Activated naive CD8-positive, alpha-beta T cell treated with anti-CD3 and anti-CD28 coated beads, Interleukin-2, amount 10 ng/mL, durations not matched to agents 7 days and 5 days (primary cell): ENCODE measurements at places on chromosomes 3 and 15. TPM values are rescaled to one million over a fixed set of nuclear protein-coding genes. Genes with fewer than 3 reads are reported as not detected.

Gene ST8SIA2
- total RNA-seq, result not detected

Gene XRN1
- total RNA-seq, result 89.8 TPM

Gene HCLS1
- 316 TPM for total RNA-seq

Gene PRKCI
- total RNA-seq, result 24.2 TPM

Gene SLC9C1
- total RNA-seq, result not detected

Gene CX3CR1
- 0.94 TPM for total RNA-seq

Gene ATP2B2
- total RNA-seq, result not detected

Gene SGO1
- total RNA-seq, result 28.8 TPM

DNA sequence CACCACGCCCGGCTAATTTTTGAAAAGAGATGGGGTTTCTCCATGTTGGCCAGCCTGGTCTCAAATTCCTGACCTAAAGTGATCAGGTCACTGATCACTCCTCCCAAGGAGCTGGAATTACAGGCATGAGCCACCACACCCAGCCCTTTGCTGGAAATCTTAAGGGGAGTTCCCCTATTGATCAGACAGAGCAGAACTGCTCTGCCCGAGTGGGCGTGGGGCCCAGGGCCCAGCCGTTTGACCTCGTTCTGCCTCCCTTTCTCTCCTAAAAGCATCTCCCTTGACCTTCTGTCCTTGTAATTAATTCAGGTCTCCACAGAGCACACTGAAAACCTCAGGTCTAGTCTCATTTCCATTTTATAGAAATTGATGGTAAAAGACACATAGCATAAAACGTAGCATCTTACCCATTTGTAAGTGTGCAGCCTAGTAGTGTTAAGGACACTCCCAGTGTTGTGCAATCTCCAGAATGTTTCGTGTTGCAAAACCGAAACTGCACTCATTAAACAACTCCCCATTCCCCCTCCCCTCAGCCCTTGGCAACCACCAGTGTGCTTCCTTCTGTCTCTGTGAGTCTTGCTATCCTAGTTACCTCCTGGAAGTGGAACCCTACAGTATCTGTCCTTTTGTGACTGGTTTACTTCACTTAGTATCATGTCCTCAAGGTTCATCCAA is 89.3 kb downstream of the SLCO3A1 start:
- H3K4me3 ChIP-seq, result peak overlapping the region; percentile 63
- H3K36me3 ChIP-seq, result no peaks in the 10 kb centered on the region
- H3K27me3 ChIP-seq, result peaks cover 2% of the 10 kb centered on the region
- no peak overlapping the region for H3K27ac ChIP-seq
- DNase-seq, result no peak

GRCh38 chr3:99250821-99251355 is 349.4 kb upstream of the DCBLD2 start:
- no peak for DNase-seq
- H3K27me3 ChIP-seq, result no peaks in the 10 kb centered on the region
- no peak overlapping the region for H3K27ac ChIP-seq

GRCh38 chr3:123655400-123655799 is 70.5 kb upstream of the HACD2 start:
- no peak overlapping the region for H3K27ac ChIP-seq
- H3K4me1 ChIP-seq, result no peaks in the 10 kb centered on the region
- no peaks in the 10 kb centered on the region for H3K27me3 ChIP-seq
- DNase-seq, result no peak

- H3K4me1 ChIP-seq, result no peaks in the 10 kb centered on the region
- no peak overlapping the region for H3K27ac ChIP-seq
- H3K36me3 ChIP-seq, result no peaks in the 10 kb centered on the region
- peaks cover 4% of the 10 kb centered on the region for H3K27me3 ChIP-seq
- DNase-seq, result no peak
These were observed 119.3 kb upstream of the BFSP2 start for GRCh38 chr3:133280586-133280985.

- H3K4me1 ChIP-seq, result no peaks in the 10 kb centered on the region
- no peak overlapping the region for H3K27ac ChIP-seq
- H3K36me3 ChIP-seq, result no peaks in the 10 kb centered on the region
- peaks cover 15% of the 10 kb centered on the region for H3K27me3 ChIP-seq
These were observed 6.3 kb upstream of the FAM3D start for GRCh38 chr3:58672880-58673279.

DNA sequence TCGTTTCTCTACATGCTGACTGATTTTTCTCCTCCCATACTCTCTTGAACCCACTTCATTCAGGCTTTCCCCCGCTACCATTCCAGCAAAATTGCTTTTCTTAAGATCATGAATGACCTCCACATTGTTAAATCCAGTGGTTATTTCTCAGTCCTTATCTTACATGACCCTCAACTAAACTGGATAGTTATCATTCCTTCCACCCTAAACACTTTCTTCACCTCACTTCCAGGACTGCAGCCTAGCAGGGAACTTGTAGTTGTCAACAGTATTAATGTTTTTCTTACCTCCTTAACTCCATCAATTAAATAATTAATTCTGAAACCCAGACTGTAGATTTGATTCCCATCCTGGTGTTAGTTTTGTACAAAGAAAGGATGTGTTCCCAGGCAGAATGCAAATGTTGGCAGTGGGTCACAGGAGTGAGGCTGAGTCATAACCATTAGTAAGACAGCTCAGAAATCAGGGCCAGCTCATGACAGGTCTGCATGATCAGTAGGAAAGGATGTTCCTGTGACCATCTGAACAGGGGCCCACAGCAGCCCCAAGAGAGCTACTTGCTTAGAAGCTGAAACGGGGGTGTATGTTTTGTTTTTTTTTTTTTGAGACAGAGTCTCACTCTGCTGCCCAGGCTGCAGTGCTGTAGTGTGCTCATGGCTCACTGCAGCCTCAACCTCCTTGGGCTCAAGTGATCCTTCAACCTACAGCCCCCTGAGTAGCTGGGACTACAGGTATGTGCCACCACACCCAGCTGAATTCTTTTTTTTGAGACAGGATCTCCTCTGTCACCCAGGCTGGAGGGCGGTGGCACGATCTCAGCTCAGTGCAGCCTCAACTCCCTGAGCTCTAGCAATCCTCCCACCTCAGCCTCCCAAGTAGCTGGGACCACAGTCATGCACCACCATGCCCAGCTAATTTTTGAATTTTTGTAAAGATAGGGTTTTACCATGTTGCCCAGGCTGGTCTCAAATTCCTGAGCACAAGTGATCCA is 9.1 kb downstream of the BCL2L10 start:
- no peak overlapping the region for H3K27ac ChIP-seq
- peaks cover 10% of the 10 kb centered on the region for H3K4me1 ChIP-seq
- DNase-seq, result no peak
- H3K27me3 ChIP-seq, result peaks cover 11% of the 10 kb centered on the region
- no peaks in the 10 kb centered on the region for H3K36me3 ChIP-seq
- no peak overlapping the region for H3K4me3 ChIP-seq

- H3K36me3 ChIP-seq, result peaks cover 10% of the 10 kb centered on the region
- H3K4me1 ChIP-seq, result peaks cover 24% of the 10 kb centered on the region
- DNase-seq, result no peak
These were observed 52.0 kb downstream of the PIK3CB start for GRCh38 chr3:138782755-138783154.

DNA sequence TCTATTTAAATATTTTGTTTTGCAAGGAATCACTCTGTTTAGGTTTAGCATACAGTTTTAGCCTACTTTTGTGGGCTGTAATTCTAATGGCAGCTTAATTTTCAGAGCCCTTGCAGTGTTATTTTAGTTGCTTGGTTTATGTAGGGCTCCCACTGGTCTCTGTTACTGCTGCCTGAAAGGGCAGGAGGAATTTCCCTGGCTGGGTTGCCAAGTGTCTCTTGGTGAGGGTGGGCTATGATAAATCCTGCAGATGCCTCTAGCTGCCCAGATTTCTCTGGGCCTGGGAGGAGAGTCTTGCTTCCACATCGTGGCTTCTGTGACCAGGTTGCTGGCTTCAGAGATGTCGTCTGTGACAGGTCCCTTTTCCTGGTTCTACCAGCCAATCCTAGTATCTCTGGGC is 36.2 kb downstream of the ILDR1 start:
- no peak overlapping the region for H3K27ac ChIP-seq
- H3K36me3 ChIP-seq, result peaks cover 15% of the 10 kb centered on the region
- peaks cover 14% of the 10 kb centered on the region for H3K27me3 ChIP-seq
- peaks cover 10% of the 10 kb centered on the region for H3K4me1 ChIP-seq

DNA sequence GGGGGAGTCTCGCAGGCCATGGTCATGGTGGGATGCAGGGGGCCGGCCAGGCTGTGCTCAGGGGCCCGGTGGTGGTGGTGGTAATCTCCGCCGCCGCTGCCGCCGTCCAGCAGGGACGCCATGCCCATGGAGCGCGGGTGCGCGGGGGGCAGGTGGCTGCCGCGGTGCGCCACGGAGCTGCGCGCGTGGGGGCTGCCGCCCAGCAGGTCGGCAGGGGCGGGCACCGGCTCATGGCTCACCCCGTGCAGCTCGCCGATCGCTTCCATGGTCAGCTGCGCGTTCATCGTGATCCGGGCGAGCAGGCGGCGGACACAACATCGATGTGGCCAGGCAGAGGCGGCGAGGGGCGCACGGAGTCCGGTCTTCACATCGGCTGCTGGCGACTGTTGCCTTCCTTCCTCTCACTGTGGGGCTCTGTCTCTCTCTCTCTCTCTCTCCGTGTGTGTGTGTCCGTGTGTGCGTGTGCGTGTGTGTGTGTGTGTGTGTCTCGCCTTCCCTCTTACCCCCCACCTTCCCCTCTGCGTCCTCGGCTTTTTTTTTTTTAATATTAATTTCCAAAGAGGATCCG is 451 bp downstream of the ONECUT1 start:
- H3K27me3 ChIP-seq, result peaks cover 90% of the 10 kb centered on the region
- H3K4me3 ChIP-seq, result peak overlapping the region; percentile 64
- peaks cover 6% of the 10 kb centered on the region for H3K4me1 ChIP-seq
- no peak overlapping the region for H3K27ac ChIP-seq
- H3K36me3 ChIP-seq, result no peaks in the 10 kb centered on the region

DNA sequence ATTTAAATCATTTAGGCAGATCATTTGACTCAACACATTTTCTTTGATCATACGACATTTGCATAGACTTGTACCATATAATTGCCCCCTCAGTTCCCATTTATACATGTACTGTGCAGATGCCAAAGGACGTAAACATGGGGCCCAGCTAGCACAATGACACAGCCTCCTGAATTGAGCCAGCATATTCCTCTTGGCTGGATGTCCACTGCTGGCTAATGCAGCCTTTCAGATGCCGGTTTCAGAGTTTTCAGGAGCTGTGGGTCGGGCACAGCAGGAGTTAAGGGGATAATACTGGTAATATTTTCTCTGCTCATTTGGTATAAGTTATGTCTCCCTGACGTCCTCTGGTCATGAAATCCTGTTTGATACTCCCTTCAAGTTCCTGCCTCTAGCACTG is 39.4 kb downstream of the KAT2B start:
- H3K4me1 ChIP-seq, result peaks cover 32% of the 10 kb centered on the region
- no peaks in the 10 kb centered on the region for H3K27me3 ChIP-seq
- peaks cover 40% of the 10 kb centered on the region for H3K36me3 ChIP-seq
- no peak for DNase-seq

- no peak for DNase-seq
- H3K36me3 ChIP-seq, result peaks cover 34% of the 10 kb centered on the region
- peak overlapping the region; percentile 74 for H3K4me3 ChIP-seq
- H3K27me3 ChIP-seq, result peaks cover 3% of the 10 kb centered on the region
- H3K4me1 ChIP-seq, result peaks cover 56% of the 10 kb centered on the region
- peak overlapping the region; percentile 90 for H3K27ac ChIP-seq
These were observed 219.5 kb downstream of the SV2B start for GRCh38 chr15:91319371-91320059.

DNA sequence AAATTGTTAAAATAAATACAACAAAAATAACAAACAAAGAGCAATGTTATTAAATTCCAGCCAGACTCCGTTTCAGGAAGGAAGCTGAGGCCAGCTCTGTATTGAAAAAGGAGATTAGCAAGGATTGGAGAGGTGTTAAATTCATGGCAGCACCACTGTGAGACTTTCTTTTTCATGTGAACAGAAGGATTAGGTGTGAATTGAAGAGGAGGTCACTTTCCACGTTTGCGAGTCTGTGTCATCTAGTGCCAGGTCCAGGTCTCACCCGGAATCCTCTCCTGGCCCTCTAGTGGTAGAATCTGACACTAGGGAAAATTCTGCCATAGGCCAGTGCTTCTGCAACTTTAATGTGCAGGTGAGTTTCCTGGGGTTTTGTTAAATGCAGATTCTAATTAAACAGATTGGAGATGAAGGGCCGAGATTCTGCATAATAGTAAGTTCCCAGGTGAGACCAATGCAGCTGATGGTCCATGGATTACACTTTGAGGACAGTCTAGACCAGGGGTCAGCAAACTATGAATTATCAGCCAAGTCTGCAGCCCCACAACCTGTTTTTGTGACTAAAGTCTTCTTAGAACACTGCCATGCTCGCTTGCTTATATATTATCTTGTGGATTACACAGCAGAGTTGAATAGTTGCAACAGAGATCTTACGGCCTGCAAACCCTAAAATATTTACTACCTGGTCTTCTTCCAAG is 9.2 kb upstream of the SLC6A1 start:
- H3K27ac ChIP-seq, result no peak overlapping the region
- H3K36me3 ChIP-seq, result no peaks in the 10 kb centered on the region
- no peaks in the 10 kb centered on the region for H3K4me1 ChIP-seq
- H3K4me3 ChIP-seq, result no peak overlapping the region
- no peak for DNase-seq
- H3K27me3 ChIP-seq, result peaks cover 24% of the 10 kb centered on the region

- no peaks in the 10 kb centered on the region for H3K27me3 ChIP-seq
- H3K36me3 ChIP-seq, result no peaks in the 10 kb centered on the region
- no peak overlapping the region for H3K27ac ChIP-seq
These were observed 571.9 kb upstream of the ZNF385D start for GRCh38 chr3:22322861-22323260.
